ENCODE measurements at places on chromosomes 3 and 15. TPM values are rescaled to one million over a fixed set of nuclear protein-coding genes. Genes with fewer than 3 reads are reported as not detected.

Gene STRIT1
- not detected for total RNA-seq

Gene INSYN1
- total RNA-seq: 0.18 TPM

Gene HTD2
- total RNA-seq: 13.3 TPM

- peaks cover 6% of the 10 kb centered on the region for H3K4me1 ChIP-seq
- H3K4me3 ChIP-seq: no peak overlapping the region
- no peak overlapping the region for H3K27ac ChIP-seq
- no peaks in the 10 kb centered on the region for H3K27me3 ChIP-seq
Observed at GRCh38 chr3:190537146-190537545, 23.3 kb downstream of the IL1RAP start.

DNA sequence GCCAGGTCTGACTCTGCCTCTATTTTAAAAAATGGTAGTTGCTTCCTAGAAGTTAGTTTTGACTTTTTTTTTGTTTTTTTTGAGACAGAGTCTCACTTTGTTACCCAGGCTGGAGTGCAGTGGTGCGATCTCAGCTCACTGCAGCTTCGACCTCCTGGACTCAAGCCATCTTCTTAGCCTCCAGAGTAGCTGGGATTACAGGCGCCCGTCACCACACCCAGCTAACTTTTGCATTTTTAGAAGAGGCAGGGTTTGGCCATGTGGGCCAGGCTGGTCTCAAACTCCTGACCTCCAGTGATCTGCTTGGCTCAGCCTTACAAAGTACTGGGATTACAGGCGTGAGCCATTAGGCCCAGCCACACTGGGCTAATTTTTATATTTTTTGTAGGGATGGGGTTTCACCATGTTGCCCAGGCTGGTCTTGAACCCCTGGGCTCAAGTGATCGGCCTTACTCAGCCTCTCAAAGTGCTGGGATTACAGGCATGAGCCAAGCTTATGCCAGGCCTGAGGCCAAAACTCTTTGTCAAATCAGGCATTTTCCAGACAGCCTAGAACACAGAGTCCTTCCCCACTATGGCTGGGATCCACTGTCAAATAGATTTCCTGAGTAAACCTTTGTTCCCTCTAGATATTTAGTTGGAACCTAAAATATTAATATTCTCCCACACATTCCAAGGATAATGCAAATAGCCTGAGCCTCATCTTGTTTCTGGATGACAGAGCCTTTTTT, 13.7 kb downstream of the C3orf62 start:
- H3K27ac ChIP-seq: no peak overlapping the region
- H3K4me1 ChIP-seq: no peaks in the 10 kb centered on the region
- H3K36me3 ChIP-seq: no peaks in the 10 kb centered on the region
- H3K4me3 ChIP-seq: no peak overlapping the region

DNA sequence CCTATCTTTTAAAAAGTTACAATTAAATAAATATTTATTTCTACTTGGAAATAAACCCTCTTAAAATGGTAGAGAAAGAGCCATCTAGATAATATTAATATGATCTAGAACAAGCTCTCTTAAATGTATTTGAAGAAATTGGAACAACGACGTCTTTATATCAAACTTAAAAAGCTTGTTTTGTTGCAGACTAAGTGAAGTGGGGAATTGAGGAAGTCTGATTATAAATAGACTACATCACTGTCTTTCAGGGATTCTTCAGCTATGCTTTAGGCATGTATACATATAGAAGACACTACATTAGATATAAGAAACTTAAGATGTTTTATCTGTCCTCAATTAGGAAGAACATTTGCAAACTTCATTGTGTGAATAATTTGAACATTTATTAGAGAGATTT, 1.8 kb downstream of the BCHE start:
- no peak overlapping the region for H3K27ac ChIP-seq
- no peaks in the 10 kb centered on the region for H3K4me1 ChIP-seq
- H3K27me3 ChIP-seq: no peaks in the 10 kb centered on the region
- no peaks in the 10 kb centered on the region for H3K36me3 ChIP-seq
- DNase-seq: no peak
